Stimulated activated naive CD4-positive, alpha-beta T cell treated with Interleukin-2 at 50 U/mL for 16 hours (primary cell): ENCODE measurements at places on chromosomes 1 and 21.

DNA sequence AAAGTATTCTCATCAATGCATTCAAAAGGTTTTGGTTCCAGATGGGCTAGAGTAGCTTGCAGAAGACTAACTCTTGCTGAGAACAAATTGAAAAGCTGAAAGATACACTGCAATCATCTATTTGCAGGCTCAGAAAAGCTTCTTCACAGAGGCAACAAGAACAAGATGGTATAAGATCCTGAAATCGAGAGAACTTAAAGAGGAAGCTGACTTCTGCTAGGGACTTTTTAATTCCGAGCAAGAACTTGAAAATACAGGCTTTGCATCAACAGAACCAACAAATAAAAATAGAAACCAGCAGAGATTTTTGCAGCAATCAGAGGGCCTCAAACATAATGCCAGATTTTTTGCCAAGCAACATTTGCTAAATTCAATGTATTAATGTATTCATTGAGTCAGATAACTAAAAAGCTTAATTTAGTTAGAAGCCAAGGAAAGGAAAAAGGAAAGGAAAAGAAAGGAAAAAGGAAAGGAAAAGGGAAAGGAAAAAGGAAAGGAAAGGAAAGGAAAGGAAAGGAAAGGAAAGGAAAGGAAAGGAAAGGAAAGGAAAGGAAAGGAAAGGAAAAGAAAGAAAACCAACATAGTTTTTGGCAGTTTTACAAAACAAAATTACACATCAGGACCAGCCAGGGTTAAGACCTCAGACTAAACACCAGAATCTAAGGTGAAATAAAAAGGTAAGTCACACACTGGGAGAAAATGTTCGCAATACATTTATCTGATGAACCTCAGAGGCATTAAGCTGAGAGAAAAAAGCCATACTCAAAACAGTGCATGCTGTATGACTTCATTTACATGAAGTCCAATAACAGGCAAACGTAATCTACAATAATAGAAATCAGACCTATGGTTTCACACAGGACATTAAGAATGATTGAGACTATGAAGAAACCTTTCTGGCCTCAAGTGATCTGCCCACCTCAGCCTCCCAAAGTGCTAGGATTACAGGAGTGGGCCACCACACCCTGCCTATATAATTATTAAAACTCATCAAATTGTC is 42.6 kb downstream of the FAF1 start:
- no peak for DNase-seq

DNA sequence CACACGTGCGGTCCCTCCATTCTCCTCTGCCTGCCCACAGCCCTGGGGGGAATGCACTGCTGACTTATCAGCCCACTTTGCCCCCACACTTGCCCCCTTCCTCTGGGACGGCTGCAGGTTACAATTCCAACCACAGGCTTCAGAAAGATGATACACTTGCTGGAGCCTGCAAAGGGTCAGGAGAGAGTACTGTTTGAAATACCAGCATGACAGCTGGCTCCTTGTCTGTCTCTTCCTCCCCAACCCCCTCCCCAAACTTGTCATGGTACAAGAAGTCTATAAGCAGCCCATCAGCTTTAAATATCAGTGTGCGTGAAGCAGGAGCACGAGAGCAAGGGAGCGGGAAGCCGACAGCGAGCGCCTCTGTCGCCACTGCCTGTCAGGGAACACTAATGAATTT is 62.4 kb downstream of the ERI3 start:
- no peak for DNase-seq

DNA sequence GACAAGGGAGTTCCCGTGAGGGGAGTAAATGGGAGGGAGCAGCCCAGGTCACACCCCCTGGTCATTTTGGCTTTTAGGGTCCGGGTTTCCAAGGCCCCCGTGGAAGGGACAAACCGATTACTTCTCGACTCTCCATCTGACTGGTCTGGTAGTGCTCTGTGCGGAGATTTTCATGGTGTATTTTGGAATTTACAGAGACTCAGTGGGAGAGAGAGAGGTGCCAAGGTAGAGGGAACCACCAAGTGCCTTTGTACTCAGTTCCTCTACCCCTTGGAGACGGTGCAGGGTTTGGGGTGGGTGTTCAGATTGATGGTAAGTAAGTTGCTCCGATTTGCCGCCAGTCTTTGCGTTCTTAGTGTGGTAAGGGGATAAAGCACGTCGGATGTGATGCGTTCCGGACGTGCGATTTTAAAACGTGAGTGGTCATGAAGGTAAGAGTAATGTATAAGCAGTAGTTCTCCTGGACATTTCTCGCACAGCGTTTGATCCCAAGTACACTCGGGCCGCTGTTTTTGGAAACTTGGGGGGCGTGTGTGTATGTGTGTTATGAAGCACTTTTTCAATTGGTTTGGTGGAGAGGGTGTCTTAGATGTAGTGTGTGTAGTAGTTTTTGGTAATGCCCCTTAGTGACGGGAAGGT is 682 bp downstream of the SUCO start:
- peak; percentile 34 for DNase-seq

DNA sequence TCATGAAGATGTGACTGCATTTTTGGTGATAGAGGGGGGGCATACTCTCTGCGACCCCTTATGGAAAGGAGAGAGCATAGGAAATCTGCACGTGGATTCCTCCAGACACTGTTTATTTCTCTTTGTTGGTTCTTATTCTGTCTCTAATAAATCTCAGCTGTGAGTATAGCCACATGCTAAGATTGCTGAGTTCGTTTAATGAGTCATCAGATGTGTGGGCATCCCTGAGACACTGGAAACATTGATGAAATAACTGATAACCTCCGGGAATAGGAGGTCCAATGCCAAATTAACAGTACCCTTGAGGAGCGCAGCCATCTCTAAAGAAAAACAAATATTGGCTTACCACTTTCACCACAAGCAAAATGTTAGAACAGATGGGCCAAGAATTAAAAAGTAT is 880.2 kb upstream of the NEGR1 start:
- DNase-seq, result no peak

DNA sequence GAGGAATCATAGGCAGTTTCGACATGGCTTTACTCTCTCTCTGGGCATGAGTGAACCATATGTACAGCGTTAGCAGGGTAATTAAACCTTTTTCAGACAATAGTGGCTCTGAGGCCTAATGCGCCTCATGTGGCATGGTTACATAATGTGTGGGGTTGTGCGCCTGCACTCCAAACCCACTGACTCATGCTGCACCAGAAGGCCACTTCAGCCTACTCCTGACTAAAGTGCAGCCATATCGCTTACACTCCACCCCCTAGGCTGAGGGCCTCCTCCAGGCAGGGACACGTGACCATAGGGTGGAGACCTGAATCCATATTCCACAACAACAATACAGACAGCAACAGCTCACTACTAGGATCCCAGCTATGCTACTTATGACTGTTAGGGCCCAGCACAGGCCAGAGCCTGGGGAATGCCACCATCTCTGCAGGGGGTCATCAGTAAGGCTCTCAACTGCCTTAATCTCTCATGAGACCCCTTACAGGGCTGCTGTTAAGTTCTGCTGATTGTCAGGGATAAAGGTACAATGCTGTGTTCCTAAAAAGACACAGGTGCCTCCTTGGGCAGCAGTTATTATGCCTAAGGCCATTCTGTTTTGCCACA is 13.4 kb upstream of the ODF2L start:
- DNase-seq, result no peak

GRCh38 chr1:24927473-24927872 is 2.6 kb downstream of the RUNX3 start:
- DNase-seq, result no peak

- peak; percentile 32 for DNase-seq
Observed at GRCh38 chr1:205344066-205344928, 12.4 kb downstream of the KLHDC8A start.

- DNase-seq, result no peak
Observed at GRCh38 chr21:36202726-36203602, 46.3 kb downstream of the DOP1B start.

GRCh38 chr1:241266121-241266520 is 90.9 kb downstream of the RGS7 start:
- no peak for DNase-seq

DNA sequence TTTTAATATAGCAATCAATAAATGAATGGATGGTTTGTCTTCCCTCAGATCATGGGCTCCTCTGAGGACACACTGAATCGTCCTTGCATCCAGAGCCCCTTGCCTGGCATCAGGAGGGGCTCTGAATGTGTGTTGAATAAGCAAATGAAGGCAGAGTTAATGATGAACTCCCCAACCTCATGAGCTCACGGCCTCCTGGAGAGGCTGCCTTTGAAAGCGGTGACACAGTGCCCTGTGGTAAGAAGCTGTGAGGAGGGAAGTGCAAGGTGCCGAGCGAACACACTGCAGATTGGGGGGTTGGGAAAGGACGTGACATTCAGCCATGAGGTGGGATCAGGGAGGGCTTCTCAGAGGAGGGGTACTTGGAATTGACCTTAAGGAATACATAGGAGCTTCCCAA is 3.2 kb upstream of the PARS2 start:
- DNase-seq, result no peak

DNA sequence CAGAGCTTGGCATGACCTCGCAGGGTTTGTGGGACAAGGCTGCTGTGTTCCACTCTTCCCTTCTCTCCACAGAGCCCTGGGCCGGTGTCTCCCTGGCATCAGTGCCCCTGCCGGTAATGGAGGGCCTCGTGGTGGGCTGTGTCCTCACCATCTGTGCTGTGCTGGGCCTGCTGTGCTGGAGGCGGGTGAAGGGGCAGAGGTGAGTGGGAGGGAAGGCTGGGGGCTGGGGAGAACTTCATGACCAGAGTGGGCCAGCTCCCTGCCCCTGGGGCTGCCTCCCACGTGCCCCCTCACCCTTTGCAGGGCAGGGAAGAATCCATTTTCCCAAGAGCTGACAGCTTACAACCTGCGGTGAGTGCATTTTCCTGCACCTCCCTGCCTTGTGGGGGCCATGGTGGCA is 12.0 kb upstream of the LGR6 start:
- DNase-seq, result no peak

GRCh38 chr1:92500552-92500951 is 13.8 kb upstream of the GFI1 start:
- DNase-seq, result no peak

GRCh38 chr1:214840356-214840755 is 237.4 kb downstream of the CENPF start:
- DNase-seq, result no peak

DNA sequence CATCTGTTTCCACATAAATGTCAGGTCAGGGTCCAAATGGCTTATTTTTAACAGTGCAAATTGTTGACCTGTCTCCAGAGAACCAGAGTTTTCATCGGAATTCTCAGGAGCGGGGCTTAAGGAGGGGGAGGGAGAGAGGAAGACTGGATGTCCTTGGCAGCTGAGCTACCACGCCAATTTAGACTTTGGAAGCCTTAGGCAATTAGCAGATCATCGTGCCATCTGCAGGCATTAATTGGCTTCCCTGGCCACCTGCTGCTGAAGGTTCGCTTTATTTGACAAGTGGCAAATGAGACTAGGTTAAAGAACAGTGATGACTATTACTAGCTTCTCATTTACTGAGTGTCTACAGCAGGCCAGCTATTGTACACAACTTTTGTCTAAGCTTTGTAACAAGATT is 43.7 kb downstream of the HLX start:
- no peak for DNase-seq

- no peak for DNase-seq
Observed at GRCh38 chr1:89044970-89045721, 19.9 kb downstream of the GBP1 start.

DNA sequence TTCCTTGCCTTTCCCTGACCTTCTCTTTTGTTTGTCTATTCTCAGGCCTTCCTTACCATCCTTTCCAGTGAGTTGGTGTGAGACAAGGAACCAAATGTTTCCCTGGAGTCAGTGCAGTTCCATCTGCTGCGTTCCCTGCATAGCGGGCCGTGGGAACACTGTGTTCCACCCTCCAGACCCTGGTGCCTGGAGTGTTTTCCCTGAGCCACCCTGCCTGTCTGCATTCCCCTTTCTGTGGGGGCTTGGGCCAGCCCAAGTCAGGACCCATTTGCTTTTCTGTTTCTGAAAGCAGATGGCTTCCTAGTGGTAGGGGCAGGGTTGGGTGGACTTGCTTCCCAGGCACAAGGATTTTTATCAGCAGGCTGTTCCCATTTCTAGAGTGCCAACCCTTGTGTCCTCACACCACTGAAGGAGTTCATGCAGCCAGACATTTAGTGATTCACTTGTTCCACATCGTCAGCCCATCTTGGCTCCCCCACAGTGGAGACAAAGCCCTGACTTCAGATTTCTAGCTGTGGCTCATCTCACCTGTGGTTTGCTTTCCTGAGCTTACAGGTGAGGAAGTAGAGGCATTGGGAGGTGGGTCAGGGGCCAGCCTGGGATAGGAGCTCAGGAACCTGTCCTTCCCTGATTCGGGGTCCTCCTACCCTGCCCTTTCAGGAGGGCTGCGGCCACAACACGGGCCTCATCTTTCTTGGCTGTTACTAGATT is 14.1 kb upstream of the MYOG start:
- DNase-seq, result no peak

GRCh38 chr1:209095627-209096595 is 487.6 kb upstream of the CAMK1G start:
- no peak for DNase-seq

GRCh38 chr1:156090840-156091188 is 8.5 kb upstream of the MEX3A start:
- peak; percentile 84 for DNase-seq

DNA sequence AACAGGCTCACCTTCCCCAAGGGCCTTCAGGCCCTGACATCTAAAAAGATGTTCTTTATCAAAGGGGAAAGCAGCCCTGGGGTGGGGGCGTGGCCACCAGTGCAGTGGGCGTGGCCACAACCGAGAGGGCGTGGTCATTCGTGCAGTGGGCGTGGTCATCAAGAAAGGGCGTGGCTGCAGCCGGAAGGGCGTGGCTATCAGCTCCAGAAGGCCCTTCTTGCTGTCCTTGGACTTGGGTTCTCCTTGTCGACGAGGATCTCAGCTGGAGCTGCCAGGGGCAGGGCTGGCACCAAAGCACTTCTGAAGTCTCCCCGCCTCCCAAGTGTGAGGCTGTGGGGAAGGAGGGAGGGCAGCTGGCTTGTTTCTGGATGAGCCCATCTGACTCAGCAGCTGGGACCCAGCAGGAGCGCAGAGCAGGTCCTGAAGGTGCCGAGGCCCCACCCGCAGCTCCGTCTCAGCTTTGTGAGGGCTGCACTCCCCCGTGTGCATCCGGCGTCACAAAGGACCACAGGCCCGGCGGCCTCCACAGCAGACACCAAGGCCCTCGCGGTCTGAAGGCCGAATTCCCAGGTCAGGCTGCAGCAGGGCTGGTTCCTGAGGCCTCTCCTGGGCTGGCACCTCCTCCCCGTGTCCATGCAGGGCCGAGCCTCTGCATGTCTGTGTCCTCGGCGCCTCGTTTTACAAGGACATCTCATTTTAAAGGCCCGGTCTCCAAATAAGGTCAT is 12.8 kb downstream of the PDE9A start:
- DNase-seq, result no peak

DNA sequence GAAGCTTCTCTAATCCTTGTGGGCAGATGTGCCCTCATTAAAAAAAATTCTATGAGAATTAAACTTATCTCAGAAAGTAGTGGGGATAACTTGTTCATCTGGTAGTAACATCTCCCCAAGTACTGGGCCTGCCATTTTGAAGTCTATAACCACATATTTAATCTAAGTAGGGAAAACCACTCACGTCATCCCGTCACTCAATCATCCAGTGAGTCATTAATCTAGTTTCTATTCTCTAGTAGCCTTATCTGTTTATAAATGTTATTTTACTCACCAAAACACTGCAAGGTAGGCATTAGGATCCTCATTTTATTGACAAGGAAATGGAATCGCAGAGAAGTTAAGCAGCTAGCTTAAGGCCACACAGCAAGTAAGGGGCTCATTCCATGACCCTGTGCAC is 221.9 kb downstream of the ATG4C start:
- no peak for DNase-seq
